Purkinje cell (primary cell): ENCODE measurements at places on chromosomes 7 and 10. TPM values are rescaled to one million over a fixed set of nuclear protein-coding genes. Genes with fewer than 3 reads are reported as not detected.

The GUSB gene
- polyA plus RNA-seq = 3.8 and 6.9 TPM in 2 replicates

The MOGAT3 gene
- not detected in 2 replicates for polyA plus RNA-seq

The GJD4 gene
- not detected in 2 replicates for polyA plus RNA-seq

The SPAM1 gene
- polyA plus RNA-seq = not detected in 2 replicates

The SLC26A5 gene
- not detected in 2 replicates for polyA plus RNA-seq

The KLLN gene
- 0.21 and 0.99 TPM in 2 replicates for polyA plus RNA-seq

The ZPBP gene
- polyA plus RNA-seq = not detected in 2 replicates

The CREM gene
- 47.4 and 54.1 TPM in 2 replicates for polyA plus RNA-seq

The CUL1 gene
- 36.4 and 40.9 TPM in 2 replicates for polyA plus RNA-seq

The CTAGE4 gene
- polyA plus RNA-seq = not detected in 2 replicates

The HOXA6 gene
- polyA plus RNA-seq = not detected in 2 replicates

The CCDC146 gene
- polyA plus RNA-seq = 17.4 and 18.9 TPM in 2 replicates

The COPG2 gene
- polyA plus RNA-seq = 13.5 and 14.2 TPM in 2 replicates

The SSC4D gene
- polyA plus RNA-seq = 0.32 and 0.40 TPM in 2 replicates

The RFC2 gene
- polyA plus RNA-seq = 5.2 and 6.8 TPM in 2 replicates

The HIP1 gene
- 2.1 and 3.7 TPM in 2 replicates for polyA plus RNA-seq

The OPN1SW gene
- polyA plus RNA-seq = 0.97 and 2.2 TPM in 2 replicates

The PHKG1 gene
- 4.0 and 4.3 TPM in 2 replicates for polyA plus RNA-seq

The PLA2G12B gene
- 0.28 TPM in 1 of 2 replicates, not detected in the other for polyA plus RNA-seq

The PCLO gene
- 58.0 and 64.8 TPM in 2 replicates for polyA plus RNA-seq

The KIAA1549 gene
- polyA plus RNA-seq = 1.0 TPM in 1 of 2 replicates, not detected in the other

The NPSR1 gene
- not detected in 2 replicates for polyA plus RNA-seq

The CRPPA gene
- polyA plus RNA-seq = 7.4 and 12.9 TPM in 2 replicates

The GRM8 gene
- 4.5 and 12.4 TPM in 2 replicates for polyA plus RNA-seq

The CXCL12 gene
- polyA plus RNA-seq = 7.9 and 8.9 TPM in 2 replicates

The NAPEPLD gene
- 38.2 and 52.6 TPM in 2 replicates for polyA plus RNA-seq

The PALD1 gene
- polyA plus RNA-seq = not detected in 2 replicates
